Stimulated activated CD4-positive, alpha-beta T cell treated with anti-CD3 and anti-CD28 coated beads, Interleukin-1b, Interleukin-23, amount 100 ng/mL, for 4 hours (primary cell): ENCODE measurements at places on chromosomes 6 and 20.

GRCh38 chr6:71091956-71092355, 135.1 kb upstream of the B3GAT2 start:
- DNase-seq: no peak

DNA sequence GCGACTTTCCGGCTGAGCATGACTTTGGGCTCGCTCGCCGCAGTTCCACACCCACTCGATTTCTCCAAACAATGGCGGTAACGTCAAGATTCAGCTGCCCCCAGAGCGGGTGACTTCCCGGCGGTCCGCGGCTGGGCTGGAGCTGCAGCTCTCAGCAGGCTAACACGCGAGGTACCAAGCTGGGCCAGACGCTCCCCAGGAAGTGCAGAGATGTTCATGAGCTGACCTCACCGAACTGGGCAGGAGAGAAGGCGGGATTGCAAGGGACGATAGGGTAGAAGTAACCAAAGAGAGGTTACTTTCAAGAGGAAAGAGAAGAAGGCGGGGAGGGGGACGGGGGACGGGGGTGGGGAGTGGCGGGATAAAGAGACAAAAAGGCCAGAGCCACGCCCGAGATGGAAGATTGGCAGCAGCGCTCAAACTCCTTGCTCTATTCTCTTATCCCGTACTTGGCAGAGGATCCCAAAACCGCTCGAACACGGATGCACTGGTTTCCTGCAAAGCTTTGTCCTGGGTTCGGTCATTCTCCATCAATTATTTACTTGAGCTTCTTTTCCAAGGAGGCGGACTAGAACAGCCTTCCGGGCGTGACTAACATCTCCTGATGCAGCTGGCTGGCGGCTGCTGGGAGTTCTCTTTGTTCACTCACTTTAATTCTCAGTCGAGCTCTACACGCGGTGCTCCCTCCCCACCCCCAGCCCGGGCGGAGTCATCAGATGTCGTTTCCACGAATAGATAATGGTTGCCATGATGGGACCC, at the start of gene MTCL3:
TSS of gene MTCL3 (minus strand) at position 626 of the 759 bp plus-strand sequence.
- DNase-seq: peak; percentile 39

DNA sequence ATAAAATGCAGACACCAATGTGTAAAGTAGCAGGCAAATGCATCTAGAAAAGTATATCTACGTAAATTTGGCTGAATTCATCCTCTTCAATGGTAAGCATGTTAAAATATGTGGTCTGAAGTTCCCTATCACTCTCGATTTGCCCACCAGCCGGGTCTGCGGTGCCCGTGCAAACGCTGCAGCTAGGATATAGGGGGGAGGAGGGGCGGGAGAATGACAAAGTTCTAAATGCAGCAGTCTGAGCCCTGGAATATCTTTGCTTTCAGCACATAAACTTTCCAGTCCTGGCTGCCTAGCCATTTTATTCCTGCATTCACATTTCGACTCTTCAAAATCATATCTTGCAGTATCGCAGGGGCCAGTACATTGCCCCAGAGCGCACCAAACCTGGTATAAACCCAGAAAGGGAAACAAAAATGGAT, 708 bp downstream of the NRN1 start:
- DNase-seq: no peak

DNA sequence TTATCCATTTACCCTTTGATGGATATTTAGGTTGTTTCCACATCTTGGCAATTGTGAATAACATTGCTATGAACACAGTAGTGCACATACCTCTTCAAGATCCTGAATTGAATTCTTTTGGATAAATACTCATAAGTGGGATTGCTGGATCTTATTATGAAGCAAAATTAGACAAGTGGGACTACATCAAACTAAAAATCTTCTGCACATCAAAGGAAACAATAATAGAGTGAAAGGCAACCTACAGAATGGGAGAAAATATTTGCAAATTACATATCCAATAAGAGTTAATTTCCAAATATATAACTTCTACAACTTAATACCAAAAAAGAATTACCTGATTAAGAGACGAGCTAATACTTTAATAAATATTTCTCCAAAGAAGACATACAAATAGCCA, 38.4 kb upstream of the BCAS1 start:
- DNase-seq: no peak

GRCh38 chr6:37979392-37980221, 160.1 kb downstream of the ZFAND3 start:
- no peak for DNase-seq

GRCh38 chr6:31954511-31954910, 4.3 kb downstream of the NELFE start:
- DNase-seq: no peak

DNA sequence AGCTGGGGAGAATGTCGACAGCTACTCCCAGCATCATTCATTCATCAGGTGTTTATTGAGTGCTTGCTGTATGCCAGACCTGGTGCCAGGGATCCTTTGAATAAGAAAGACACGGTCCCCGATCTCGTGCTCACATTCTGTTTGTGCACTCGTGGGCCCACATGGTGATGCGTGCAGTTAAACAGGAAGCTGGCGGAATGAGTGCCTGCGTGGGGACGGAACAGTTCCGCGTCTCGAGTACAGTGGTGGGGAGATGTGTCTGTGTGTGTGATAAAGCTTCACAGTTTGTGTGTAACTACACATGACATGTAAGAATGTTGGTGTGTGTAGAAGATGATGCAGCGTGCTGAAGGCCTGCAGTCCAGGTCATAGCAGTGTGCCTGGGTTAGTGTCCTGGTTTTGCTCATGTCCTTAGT, 6.5 kb downstream of the RBM38 start:
- peak; percentile 40 for DNase-seq

- no peak for DNase-seq
These were observed 143.1 kb downstream of the EDN3 start for GRCh38 chr20:59443550-59443949.

DNA sequence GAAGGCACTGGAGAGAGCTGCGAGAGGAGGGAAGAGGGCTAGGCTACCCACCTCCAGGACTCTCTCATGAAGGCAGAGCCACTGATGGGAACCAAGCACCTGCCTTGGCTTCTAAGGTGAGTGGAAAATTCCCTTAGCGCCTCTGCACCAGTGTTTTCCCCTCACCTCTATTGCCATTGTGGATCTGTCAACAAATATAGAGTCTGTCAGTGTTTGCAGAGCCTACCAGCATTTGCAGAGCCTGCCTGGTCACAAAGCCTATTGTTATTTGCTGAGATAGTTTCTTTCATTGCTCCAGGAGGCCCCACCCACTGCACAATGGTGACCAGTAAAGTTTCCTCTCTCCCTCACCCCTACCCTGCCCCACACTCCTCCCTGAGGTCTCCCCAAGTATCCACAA, 141.9 kb downstream of the MRPL14 start:
- no peak for DNase-seq
